ENCODE measurements at places on chromosomes 7 and 10.

- no peak for DNase-seq
These were observed 141.6 kb downstream of the DGKB start for GRCh38 chr7:14760730-14761478.

DNA sequence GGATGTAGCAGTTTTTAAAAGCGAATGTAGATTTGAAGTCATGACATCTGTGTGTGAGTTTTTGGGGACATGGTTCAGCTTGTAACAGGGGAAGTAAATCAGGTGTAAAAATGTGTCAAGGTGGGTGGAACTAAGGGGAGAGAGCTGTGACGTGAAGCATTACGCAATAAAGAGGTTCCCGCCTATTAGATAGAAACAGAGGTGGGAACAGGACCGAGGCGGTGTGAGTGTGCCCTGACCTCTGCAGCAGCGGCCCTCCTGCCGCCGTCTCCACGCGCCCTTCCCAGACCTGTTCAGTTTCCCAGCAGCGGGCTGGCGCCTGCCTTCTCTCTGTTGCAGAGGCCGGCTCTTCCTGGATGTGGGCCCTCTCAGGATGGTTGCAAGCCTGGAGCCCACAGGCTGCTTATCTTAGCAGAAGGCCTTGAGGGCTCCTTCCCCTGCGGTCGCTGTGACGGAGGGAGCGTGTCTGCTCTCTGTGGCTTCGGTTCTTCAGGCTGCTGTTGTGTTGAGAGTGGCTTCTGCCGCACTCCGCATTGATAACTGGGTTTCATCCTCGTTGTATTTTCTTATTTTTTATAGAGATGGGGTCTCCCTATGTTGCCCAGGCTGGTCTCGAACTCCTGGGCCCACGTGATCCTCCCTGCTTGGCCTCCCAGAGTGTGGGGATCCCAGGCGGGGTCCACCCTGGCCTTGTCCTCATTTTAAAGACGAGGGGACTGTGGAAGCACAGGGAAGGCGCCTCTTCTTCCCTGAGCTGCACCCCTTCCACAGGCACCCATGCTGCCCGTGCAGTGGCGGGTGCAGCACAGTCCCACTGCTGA lies 65.0 kb downstream of the DNAJB6 start:
- no peak for DNase-seq

GRCh38 chr7:72003236-72003635 lies 408.9 kb downstream of the CALN1 start:
- DNase-seq, result no peak

- DNase-seq, result no peak
These were observed 14.6 kb upstream of the NPS start for GRCh38 chr10:127534496-127534895.

- DNase-seq, result no peak
These were observed 48.0 kb downstream of the ZNF467 start for GRCh38 chr7:149725426-149725821.

- no peak for DNase-seq
These were observed 118.8 kb downstream of the RSU1 start for GRCh38 chr10:16698461-16698860.

DNA sequence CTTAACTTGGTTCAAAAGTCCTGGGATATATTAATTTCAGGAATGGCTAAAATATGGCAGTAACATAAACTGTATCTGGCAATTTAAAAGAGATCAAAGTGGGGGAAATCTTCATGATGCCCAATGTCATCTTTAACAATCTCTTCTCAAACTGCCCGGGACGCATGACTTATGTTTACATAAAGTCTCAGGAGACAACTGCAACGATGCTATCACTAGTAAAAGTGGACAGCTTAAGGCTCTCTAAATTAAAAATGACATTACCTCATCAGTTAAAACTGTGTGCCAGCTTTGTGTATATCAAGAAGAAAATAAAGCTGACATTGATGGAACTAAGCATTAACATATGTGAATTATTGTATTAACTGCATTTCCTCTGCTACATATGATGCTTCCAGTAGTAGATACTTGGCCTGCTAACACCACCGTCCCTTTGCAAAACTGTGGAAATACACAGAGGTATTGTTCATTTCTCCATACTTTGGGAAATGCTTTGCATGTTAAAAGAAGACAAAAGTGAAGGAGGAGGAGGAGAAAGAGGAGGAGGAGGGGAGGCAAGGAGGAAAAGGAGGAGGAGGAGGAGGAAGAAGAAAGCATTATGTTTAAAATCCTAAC lies 62.4 kb downstream of the NRP1 start:
- no peak for DNase-seq

Data from iPS-NIHi11 (cell line).